Fibroblast of skin of left biceps (primary cell): ENCODE measurements at places on chromosomes 16 and 17.

DNA sequence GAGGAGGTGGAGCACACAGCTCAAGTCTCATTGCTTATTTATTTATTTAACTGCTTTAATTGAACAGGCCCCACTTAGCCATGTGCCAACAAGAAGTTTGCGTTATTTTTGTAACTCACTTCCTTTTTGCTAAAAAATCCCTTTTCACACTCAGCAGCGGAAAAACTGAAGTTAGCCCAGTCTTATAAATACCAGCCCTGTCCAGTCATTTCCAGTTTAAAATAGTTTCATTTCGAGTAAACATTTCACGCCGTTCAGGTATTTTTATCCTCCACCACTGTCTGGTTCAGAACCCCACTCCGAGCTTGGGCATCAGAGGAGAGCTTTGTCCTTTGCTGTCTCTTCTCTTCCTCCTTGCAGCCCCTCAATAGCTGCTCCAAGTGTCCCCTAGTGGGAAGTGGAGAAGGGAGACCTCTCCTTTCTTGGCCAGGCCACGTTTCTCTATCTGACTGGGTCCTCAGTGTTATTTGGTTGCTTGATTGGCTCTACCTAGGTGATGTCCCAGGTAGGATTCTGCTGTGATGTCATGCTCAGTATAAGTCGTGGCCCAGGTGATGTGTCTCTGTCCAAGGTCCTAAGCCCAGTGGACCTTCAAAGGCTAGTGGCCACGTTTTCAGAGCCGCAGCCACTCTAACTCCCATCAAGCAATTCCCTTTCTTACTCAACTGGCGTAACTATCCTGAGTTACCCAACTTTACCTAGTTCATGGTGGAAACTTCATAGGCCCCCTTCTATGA, 53.0 kb upstream of the GAS7 start:
- DNase-seq: no peak

GRCh38 chr16:78503602-78504001, 404.1 kb downstream of the WWOX start:
- peak; percentile 15 for DNase-seq

GRCh38 chr16:65122724-65123395, 997 bp upstream of the CDH11 start:
- DNase-seq: no peak

DNA sequence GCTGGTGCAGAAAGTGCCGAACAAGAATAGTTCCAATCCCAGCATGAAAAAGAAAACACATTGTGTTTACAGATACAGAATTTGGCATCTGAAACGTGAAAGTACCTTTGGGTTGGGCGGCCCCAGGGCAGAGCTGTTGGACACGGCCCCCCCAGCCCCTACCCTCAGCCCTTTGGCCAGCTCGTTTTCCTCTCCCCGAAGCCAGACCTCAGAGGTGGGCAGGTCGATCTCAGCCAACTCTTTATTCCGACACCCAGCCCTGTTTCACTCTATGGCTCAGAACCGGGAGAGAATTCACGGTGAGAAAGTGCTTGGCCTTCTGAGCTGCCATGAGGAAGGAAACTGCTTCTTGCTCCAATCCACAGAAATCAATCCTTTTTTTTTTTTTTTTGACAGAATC, 11.3 kb downstream of the NTN1 start:
- DNase-seq: no peak

GRCh38 chr17:31811101-31811500, 47.9 kb downstream of the COPRS start:
- no peak for DNase-seq

GRCh38 chr16:71473891-71474290, 11.8 kb upstream of the ZNF23 start:
- DNase-seq: no peak

GRCh38 chr17:151886-152859, 14.8 kb downstream of the SCGB1C2 start:
- no peak for DNase-seq

- DNase-seq: no peak
Measured at GRCh38 chr16:89785523-89786155, 30.8 kb downstream of the FANCA start.

DNA sequence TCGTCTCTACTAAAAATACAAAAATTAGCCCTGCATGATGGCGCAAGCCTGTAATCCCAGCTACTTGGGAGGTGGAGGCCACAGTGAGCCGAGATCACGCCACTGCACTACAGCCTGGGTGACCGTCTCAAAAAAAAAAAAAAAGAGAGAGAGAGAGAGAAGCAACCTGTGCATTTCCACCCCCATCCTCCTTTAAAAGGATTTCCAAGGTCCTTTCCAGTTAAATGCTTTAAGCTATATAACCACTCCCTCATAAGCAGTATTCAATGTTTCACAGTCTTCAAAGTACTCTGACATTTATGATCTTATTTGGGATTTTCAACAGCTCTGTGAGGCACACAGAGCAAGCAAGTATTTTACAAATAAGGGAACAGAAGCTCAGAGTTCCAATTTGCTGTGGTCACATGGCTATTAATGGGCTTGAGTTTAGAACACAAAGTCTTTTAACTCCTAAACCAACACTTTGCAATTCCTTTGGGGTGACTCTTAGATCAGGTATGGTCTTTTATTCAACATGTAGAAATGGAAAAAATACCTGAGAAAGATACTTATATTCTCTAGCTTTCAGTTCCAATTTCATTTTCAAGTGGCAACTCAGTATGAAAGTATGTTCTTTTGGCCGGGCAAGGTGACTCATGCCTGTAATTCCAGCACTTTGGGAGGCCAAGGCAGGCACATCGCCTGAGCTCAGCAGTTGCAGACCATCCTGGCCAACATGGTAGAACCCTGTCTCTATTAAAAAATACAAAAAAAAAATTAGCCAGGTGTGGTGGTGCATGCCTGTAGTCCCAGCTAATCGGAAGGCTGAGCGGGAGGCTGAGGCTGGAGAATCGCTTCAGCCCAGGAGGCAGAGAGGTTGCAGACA, 31.3 kb downstream of the SPOP start:
- peak; percentile 24 for DNase-seq

DNA sequence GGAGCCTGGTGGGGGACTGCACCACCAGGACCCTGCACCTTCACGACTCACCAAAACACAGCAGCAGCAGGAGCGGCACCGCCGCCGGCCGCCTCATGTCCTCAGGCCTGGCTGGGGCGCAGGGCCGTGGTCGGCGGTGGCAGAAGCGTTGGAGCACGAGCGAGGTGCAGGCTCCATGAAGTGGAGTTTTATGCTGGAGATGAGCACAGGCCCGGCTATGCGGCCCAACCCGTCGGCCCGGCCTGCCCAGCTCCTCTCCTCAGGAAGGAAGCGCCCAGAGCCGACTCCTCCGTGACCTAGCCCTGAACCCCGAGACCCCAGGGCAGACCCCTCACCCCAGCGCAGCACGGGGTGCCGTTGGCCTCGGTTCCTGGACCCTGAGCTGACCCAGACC, at the start of gene PRSS27:
TSS of gene PRSS27 (minus strand) at position 161 of the 394 bp plus-strand sequence. CDS start at position 97, 64 bp downstream.
- DNase-seq: no peak

GRCh38 chr17:39872751-39873150, 4.7 kb downstream of the ZPBP2 start:
- DNase-seq: peak; percentile 2

DNA sequence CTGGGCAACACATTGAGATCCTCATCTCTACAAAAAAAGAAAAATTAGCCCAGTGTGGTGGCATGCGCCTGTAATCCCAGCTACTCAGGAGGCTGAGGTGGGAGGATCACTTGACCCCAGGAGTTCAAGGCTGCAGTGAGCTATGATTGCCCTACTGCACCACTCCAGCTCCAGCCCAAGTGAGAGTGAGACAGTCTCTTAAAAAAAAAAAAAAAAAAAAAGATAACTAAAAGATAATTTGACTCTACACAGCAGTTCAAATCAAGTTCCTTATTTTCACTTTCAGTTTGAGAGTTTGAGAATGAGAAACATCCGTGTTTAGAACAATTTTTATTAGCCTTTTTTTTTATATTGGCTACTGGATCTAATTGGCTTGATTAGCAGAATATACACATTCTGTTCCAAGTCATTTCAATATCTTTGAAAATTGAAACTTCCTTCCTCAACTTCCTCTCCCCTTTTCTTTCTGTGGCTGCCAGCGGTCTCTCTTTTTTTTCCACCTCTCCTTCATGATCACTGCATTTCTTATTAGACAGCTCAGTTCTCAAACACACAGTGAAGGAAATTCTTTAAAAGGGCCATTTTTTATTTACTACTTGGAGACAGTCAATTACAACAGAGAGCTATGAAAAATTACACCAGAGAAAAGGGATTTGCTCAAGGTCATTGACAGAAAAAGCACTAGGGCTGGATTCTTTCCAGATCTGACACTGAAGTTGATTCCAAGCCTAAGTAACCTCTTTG, 4.5 kb upstream of the ACSF2 start:
- no peak for DNase-seq

- DNase-seq: no peak
Measured at GRCh38 chr16:71214746-71215381, 15.7 kb downstream of the HYDIN start.

GRCh38 chr17:30450125-30451027, 26.8 kb upstream of the GOSR1 start:
- no peak for DNase-seq

DNA sequence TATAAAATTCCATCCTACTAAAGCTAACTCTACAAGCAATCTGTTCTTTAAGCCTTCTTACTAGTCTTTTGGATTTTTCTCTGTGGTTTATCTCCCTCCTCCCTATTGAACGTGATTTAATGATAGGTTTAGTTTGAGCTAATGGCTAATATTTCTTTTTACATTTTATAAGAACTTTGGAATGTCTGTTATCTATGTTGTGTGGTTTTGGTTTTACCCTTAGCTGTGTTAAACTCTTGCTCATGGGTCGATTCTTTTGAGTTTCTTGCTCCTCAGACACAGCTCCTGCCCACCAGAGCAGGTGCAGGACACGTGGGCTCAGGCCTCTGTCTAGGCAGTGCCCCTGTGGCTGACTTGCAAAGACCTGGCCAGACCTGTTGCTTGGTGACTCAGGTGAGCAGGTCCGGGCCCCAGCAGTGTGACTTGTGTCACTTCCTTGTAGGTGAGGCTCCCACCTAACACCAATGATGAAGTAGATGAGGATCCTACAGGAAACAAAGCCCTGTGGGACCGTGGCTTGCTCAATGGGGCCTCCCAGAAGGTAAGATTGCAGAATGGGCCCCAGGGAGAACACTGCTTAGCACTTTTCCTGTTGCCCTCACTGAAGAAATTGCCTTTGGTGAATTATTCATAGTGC, 45.1 kb downstream of the SF3B3 start:
- DNase-seq: no peak

- DNase-seq: no peak
Measured at GRCh38 chr16:15835136-15835878, 21.5 kb downstream of the MYH11 start.
